ENCODE measurements at places on chromosomes 4 and X.

GRCh38 chr4:77044461-77045150, 31.2 kb downstream of the CCNI start:
- DNase-seq, result peak; percentile 80

DNA sequence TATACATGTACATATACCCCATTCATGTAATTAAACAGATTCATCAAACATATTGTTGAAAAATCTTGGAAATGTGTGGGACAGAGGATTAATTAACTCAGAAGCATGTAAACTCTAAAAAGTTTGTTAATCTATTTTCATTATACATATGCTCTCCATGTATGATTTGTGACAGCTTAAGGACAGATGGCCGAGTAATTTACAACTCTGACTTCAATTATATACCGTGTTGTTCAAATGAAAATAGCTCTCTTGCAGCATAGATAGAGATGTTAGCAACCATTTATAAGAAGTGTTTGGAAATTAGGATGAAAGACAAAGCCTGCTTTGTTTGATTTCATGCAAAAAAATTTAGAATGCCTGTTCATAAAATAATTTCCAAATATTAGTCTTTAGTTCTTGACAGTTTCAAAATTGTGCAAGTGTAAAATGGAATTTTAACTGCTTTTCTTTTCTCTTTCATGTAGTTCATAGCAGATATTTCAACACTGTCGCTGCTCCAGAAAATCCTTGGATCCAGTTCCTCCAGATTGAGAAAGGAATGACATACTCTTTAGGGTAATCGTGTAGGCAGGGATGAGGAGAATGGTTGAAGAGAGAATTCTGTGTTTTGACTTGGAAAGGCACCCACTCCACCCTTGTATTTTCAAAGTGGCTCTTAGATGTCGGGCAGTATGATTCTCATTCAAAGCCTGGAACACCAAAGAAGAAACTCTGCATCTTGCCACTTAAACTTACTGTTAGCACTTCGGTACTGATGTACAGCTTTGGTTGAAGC, 23.1 kb downstream of the AFF2 start:
- no peak for DNase-seq

DNA sequence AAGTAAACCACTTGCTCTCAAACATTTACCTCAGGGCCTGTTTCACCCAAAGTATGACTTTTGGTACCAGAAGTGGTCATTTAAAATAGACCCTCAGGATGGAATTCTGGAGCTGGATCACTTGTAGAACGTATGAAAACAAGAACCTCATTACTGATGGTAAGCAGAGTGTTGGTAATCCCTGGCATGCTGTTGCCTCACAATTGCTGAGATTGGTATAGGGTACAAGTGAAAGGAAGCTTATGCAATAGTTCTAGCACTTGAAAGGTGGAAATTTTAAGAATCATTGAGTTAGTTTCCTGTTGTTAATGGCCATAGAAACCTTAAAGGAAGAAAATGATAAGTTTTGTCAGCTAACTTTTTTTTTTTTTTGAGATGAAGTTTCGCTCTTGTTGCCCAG, 22.3 kb upstream of the THOC2 start:
- DNase-seq, result no peak

DNA sequence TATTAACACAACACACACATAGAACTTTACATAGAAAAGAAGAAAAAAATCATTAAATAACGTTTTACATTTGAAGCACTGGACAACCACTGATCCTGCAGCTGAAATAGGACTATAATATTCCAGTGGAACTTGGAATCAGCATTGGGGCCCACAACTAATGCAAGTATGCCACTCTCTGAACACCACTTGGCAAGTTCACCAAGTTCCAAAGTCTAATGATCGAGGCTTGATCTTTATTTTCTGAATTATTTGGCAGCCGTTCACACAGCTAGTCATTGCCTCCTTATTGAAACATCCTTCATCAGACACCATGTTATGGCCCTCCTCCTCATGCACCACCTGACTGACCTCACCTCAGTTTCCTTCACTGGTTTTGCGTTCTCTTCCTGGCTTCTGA, 107.6 kb downstream of the DCHS2 start:
- DNase-seq, result no peak

GRCh38 chrX:13046141-13046855, 1.9 kb upstream of the FAM9C start:
- no peak for DNase-seq

- DNase-seq, result peak; percentile 25
Measured at GRCh38 chr4:153074486-153074885, 129.8 kb upstream of the TRIM2 start.

- DNase-seq, result no peak
Measured at GRCh38 chrX:41827886-41828285, 95.5 kb downstream of the CASK start.

DNA sequence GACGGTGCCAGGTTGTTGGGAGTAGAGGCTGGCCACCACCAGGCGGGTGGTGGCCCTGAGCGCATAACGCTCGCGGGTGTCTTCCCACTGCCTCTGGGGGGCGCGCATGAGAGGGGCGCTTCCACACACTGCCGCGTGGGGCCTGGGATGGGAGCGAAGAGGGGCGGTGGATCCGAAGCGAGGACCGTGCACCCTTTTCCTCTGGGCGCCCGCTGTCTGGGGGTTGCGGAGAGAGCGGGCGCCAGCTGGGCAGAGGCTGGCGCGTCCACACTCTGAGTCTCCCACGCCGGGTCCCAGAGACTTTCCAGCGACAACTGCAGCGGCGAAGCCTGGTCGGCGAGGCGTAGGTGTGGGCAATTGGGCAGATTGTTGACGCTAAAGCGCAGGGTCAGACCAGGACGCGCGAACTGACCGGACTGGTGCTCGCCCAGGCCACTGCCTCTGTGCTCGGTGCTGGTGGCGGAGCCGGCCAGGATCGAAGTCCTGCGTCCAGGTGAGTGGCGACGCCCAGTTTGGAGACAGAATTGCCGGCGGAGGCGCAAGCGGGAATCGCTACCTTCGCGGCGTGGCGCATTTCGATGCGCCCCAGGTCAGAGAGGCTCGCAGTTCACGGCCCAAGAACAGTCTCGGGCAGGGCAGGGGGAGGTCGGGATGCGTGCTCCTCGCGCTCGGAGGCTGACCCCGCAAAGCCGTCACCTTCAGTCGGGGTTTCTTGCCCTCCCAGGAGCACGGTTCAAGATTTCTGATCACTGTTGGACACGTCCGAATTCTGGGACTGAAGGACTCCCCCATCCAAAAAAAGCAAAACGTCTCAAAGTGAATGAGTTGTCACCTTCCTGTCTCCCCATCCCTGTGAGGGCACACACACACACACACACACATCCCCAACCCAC, 2.6 kb upstream of the HMX1 start:
- DNase-seq, result no peak

DNA sequence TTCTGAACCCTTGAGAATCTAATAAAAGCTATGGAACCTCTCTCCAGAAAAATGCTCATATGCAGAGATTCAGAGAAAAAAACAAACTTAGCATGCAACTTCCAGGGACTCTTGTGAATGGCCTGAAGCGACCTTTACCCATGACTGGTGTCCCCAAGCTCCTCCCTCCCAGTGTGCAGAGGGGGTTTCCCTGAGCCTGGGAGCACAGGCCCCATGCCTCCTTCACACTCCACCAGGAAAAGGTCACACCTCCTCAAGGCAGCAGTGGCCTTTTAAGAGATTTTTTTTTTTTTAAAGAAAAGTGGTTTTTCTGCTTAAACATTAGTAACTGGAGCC, 13.3 kb upstream of the UBA6 start:
- no peak for DNase-seq

GRCh38 chrX:27924261-27924660, 57.0 kb downstream of the DCAF8L1 start:
- no peak for DNase-seq

GRCh38 chr4:11228530-11228929, 200.2 kb downstream of the HS3ST1 start:
- peak; percentile 2 for DNase-seq

DNA sequence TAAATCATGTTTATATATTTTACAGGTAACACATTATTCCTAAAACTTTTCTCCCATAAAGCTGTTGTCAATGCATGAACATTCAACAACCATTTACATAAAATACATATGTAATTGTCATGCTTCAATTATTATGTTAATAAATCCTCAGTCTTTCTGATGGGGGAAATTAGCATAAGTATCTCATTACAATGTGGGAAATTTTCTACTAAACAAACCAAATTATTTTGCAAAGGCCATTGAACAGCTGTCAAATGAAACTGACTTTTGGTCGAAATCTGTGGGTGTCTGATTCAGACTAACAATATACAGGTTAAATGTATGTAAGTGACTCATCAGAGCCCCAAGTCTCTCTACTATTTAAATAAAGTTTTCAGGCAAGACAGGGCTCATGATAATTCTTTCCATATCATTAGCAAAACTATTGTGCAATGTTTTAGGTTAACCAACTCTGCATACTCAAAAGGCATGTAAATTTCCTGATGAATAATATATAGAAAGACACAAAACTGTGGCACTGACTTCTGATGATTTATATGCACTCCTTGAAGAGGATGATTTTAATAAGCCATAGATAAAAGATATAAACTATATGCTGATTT, 795.3 kb upstream of the AADAT start:
- DNase-seq, result no peak

GRCh38 chr4:173685831-173686210, 155.8 kb upstream of the HAND2 start:
- no peak for DNase-seq

GRCh38 chr4:52939325-52939724, 77.2 kb downstream of the RASL11B start:
- no peak for DNase-seq

GRCh38 chr4:117474987-117475386, 389.6 kb upstream of the TRAM1L1 start:
- DNase-seq, result no peak

DNA sequence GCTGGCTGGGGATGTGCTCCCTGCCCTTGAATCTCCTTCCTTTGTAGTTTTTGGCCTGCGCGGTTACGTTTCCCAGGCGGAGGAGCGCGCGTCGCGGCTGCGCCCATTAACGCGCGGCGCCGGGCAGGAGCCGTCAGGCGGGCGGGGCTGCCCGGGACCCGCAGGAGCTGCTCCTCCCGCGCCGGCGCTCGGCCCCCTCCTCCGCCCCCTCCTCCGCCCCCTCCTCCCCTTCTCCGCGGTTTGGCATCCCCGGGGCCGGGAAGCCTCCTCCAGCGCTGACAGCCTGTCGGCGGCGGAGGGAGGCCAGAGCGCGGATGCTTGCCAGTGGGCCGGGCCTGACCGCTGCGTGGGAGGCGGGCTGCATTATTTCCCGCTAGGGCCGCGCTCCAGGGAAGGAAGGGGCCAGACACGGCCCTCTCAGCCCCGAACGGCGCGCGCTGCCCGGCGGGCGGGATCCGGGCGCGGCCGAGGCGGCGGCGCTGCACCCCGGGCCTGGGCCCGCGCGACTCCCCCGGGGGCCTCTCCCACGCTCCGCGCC, at the start of gene DCLK2:
DCLK2 (plus strand) TSS at position 405 of the 538 bp plus-strand sequence. CDS start 583 bp downstream, outside the sequence.
- DNase-seq, result no peak

- DNase-seq, result no peak
Measured at GRCh38 chrX:38103857-38104812, 97.8 kb downstream of the SYTL5 start.

- no peak for DNase-seq
Measured at GRCh38 chr4:1635464-1635863, 48.6 kb downstream of the FAM53A start.

DNA sequence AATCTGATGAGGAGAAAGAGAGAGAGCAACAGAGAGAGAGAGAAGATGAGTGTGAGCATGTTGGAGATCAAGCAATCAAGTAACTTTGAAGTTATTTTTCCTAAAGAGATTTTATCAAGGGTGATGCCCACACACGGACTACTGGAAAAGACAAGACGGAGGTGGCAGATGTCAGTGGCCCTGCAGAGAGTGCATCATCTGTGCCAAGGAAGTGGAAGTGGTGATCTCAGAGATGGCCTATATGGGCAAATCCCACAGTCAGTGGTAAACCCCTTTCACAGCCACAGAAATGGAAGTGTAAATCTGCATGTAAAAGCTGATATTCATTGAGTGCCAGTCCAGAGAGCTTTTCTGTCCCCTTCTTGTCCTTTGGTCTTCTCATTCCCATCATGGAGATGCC, 577.2 kb upstream of the AADAT start:
- DNase-seq, result no peak

DNA sequence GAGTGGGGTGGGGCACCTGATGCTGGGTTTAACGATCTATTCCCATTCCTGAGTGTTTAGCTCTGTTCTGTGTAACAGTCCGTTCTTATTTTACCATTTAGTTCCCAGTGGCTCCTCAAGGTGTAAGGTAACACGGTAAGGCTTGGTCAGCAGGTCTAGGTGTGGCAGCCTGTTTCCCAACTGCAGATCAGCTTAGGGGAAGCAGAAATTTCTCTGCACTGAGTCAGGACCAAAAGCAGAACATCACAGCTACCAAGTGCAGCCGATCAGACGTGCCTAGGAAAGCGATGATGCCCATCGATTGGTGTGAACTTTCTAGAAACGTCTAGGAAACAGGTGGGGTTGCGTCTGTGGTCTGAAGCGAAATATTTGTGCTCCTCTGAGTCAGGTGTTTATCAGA, 240.1 kb downstream of the STIM2 start:
- DNase-seq, result no peak

DNA sequence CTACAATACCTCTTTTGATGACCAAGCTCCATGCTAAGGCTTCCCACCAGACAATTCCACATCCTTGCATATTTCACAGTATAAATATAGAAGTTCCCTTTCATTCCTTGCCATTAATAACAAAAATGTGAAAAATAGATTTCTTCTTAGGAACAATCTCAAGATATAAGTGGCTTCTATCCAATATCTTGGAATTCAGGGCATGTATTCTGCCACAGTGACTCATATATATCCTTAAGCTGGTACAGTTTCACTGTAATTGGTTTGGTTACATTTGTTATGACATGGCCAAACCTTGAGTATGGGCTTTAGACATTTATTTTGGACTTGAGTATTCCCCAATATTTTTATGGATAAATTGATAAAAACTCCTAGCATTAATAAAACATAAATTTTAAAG, 181.7 kb upstream of the DDX53 start:
- no peak for DNase-seq

GRCh38 chrX:12711435-12712040, 79.7 kb upstream of the PRPS2 start:
- DNase-seq, result no peak

DNA sequence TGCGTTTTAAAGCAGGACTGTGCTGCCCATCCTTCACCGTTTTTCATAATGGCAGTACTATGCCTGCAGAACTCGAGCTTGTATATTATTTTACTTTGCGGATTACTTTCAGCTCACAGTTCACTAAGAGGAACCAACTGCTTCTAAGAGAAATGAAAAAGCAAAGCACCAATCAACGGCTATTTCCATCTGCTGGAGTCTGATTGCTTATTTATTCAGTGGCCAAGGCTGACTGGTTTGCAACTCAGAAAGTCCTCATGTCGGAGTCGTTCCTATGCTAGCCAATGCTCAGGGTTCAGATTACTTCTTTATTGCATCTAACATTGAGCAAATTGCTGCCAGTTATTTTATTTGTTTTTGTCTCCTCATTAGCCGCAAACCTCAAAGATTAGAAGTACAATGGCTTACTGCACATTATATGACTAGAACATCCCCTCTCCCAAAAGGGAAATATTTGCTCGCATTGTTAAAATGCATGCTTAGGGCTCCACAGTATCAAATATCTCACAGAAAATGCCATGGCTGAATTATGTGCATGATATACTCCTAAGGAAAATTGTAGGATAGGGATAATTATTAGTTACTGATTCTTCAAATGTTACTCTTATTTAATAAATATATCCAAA, 1628.2 kb upstream of the ADGRL3 start:
- no peak for DNase-seq

- no peak for DNase-seq
Measured at GRCh38 chrX:151745651-151746050, 11.1 kb downstream of the CNGA2 start.

Data from hematopoietic multipotent progenitor cell treated with erythropoietin and hydrocortisone succinate and interleukin-3 and kit ligand, for 8 days (in vitro differentiated cells).